ENCODE measurements at places on chromosomes 13 and 19.

- DNase-seq, result no peak
Measured at GRCh38 chr13:27135023-27135422, 36.6 kb downstream of the USP12 start.

- no peak for DNase-seq
Measured at GRCh38 chr13:99797691-99798090, 173.9 kb downstream of the ZIC5 start.

- no peak for DNase-seq
Measured at GRCh38 chr13:99721606-99722337, 220.5 kb downstream of the TM9SF2 start.

DNA sequence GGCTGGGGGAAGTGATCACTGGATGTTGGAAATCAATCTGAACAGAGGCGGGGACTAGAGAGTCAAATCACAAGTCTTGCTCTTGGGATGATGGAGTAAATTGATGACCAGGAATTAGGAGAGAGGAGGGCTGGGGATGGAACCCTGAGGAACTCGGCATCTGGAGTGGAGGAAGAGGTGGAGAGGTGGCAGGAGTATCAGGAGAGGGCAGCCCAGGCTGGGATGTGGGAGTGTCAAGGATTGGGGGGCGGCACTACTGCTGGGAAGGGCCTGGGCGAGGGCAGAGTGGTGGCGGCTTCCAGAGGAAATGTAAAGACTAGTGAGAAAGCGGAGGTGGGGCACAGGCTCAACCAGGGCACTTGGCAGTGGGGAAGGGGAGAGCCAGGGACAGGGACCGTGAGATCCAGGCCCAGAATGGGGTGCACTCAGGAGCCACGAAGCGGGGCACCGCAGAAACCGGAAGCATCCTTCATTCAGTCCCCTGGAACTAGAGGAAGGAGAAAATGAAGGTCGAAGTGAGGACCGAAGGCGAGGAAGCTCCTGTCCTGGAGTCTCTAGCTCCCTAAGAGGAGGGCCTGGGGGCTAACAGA is 81.2 kb upstream of the GPR183 start:
- no peak for DNase-seq

DNA sequence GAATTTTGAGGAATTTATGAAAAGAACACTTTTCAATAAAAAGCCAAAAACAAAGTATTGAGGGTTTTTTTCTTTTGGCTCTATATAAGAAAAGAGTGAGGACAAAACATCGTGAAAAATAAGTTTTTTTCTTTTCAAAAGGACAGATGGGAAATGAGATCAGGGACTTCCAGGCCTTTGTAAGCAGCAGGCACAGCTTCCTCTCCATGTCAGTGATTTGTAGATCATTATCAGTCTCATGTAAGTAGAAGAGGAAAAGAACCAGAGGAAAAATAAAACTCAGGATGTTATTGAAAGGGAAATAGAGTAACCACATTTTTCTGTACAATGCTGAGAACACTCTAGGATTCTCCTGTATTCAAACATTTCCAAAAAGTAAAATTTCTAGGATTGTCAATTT is 29.9 kb downstream of the DOCK9 start:
- DNase-seq, result no peak

DNA sequence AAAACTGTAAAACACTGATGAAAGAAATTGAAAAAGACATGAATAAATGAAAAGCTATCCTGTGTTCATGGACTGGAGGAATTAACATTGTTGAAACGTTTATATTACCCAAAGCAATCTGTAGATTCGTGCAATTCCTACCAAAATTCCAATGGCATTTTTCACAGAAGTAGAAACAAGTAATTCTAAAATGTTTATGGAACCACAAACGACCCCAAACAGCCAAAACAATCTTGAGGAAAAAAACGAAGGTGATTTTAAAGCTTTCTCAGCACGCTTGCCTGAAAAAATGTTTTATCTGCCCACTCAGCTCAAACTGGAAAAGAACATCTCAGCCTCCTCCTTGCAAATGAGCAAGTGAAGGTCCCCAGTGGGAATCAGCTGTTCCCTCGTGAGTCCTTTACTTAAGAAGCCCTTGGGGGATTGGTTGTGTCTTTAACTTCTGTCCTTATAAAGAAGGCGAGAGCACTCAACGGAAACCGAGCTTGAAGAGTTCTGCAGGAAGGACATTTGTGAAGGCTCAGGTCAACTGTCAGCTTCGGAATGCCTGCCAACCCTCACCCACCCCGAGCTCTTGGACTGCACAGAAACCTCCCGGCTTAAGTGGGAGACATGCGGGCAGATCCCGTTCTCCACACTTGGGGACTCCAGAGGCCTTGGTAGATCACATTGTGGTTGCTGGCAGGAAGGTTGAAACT is 256.0 kb upstream of the IRS2 start:
- DNase-seq, result no peak

- DNase-seq, result no peak
Measured at GRCh38 chr19:4043401-4043800, 23.3 kb downstream of the ZBTB7A start.

- DNase-seq, result no peak
Measured at GRCh38 chr13:64538711-64539110, 2691.4 kb downstream of the PCDH9 start.

DNA sequence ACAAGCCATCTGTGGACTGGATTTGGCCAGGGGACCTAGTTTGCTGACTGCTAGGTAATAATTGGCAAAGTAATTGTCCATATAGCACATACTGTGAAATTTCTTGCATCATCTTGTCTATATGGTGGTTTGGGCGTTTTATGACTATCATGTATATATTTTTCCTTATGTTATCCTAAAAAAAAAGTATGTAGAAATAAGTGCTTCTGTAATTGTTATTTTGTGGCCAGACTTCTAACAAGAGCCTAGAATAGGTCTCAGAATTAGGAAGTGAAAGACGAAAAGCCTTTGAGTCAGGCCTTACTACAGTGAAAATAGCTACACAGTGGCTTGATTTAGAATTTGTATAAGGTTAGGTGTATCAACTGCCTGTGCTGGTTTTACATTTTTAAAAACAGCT is 4.2 kb downstream of the FNDC3A start:
- DNase-seq, result no peak

- no peak for DNase-seq
Measured at GRCh38 chr13:23384111-23384510, 49.4 kb downstream of the SACS start.

DNA sequence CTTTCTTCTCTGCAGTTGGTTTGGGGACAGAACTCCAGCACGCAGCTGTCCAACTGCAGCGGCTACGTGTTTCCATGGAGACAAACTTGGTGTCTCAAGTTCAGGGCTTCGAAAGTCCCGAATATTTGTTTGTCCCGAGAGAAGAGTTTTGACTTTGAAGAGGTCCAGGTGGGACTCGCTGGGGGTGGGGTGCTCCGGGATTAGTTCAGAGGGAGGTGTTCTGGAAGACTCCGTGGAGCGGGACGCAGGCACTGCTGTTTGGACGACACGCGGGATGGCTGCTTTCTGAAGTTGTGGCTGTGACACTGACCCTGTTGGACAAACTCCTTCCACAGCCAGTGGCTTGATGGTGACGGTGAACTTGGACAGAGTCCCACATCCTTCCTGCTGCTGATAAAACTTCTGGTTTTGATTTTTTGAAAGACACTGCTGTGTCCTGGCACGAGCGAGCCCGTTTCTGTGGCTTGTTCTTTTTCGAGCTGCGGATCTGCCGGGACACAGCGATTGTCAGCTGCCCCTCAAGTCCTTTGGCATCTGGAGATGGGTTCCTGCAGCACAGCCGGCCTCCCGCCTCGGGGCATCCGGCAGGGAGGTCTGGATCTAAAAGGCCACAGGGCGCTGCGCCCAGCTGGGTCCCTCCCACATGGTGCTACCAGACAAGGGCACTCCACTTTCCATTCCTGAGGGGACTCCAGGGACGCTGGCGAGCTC is 15.9 kb upstream of the RANBP3 start:
- no peak for DNase-seq

DNA sequence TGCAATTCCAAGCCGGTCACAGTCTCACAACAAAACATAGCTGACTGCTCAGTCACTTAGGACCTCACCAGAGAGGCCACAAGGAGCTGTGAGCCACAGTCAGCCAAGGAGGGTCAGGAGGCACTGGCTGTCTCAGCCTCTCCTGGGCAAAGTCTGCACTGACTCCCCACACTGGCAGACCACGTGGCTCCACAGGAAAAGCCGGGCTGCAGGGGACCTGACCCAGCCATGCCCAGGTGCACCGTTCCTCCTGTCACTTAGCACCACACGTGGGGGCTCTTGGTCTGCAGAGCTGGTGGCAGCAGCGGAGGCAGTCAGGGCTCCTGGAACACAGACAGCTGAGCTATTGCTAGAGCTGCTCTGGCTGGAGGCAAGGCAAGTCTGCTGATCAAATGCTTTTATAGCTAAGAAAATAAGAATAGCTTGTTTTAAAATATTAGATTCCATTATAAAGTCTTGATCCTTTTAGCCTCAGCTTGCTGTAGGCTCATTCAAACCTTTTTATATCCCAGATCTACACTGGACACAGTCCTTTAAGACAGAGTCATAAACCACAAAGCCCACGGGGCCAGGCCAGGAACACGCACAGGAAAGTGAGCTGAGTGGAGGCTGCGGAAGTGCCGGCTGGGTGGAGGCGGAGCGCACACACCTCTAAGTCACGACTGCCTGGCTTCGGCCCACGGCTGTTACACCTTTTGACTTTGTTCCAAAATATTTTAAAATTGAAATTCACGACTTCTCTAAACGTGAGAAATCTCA is 744.1 kb downstream of the UQCRFS1 start:
- DNase-seq, result no peak

DNA sequence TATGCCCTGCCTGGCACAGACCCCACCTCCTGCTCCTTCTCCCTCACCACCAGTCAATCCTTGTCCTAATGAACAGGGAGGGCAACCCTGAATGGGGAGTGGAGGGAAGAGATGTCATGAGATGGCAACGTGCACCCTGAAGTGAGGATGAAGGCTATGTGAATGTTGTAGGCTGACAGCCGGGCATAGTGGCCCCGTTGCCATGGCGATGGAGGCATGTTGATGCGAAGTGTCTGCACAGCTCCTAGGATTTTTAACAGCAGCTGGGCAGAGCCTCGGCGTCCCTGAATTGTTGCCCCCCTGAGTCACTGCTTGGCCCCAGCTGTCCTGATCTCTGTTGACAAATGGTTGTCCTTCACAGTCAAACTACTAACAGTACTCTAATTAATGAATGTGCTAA is 4.8 kb upstream of the ALOX5AP start:
- no peak for DNase-seq

DNA sequence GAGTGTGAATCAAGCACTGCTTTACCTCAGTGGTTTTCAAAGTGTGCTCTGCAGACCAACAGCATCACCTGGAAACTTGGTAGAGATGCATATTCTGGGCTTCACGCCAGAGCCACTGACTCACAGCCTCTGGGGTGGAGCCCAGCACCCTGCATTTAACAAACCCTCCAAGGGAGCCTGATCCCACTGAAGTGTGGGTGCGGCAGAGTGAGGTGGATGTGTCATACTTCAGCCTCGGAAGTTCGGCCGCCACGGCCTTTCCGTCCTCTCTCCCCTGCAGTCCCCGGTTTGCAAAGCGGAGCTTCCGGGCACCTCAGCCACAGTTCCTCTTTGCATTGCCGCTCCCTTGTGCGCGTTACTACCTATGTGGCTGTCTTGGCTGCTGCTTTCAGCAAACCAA is 33.3 kb upstream of the MICU2 start:
- DNase-seq, result no peak

DNA sequence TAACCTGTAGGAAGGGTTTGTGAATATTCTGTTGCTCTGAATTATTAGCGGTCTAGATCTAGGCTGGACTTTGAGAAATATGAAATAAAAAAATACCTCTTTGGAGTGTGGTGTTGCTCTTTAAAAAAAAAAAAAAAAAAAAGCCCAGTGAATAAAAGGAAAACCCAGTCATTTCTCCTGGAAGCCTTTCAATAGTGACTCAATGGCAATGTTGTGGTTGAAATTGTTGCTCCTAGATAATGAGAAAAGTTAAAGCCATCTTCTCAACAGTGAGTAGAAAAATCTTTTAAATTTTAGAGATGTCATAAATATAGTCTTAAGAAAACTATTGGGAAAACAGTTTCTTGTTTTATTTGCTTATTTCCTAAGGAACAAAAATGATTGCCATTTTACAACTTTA is 135.3 kb downstream of the RFC3 start:
- no peak for DNase-seq

DNA sequence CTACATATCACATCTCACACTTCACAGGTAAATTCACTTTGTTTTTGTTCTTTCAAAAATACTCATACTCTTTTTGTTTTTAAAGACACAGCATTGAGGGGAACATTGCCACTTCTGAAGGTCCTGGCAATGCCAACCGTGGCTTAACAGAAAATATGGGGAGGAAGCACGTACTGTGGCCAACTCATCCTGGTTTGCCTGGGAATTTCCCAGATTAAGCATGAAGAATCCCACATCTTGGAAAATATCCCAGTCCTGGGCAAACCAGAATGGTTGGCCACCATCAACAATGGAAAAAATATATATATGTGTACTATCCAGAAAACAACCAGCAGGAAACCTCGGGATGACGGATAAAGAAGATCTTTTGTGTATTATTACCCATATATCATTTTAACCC is 1032.2 kb upstream of the SLC10A2 start:
- no peak for DNase-seq

Measured in effector CD8-positive, alpha-beta T cell (primary cell).